ENCODE measurements at places on chromosomes 5 and 9.
A peak's percentile ranks its signal among the peaks of the same experiment; 100 is the strongest.

DNA sequence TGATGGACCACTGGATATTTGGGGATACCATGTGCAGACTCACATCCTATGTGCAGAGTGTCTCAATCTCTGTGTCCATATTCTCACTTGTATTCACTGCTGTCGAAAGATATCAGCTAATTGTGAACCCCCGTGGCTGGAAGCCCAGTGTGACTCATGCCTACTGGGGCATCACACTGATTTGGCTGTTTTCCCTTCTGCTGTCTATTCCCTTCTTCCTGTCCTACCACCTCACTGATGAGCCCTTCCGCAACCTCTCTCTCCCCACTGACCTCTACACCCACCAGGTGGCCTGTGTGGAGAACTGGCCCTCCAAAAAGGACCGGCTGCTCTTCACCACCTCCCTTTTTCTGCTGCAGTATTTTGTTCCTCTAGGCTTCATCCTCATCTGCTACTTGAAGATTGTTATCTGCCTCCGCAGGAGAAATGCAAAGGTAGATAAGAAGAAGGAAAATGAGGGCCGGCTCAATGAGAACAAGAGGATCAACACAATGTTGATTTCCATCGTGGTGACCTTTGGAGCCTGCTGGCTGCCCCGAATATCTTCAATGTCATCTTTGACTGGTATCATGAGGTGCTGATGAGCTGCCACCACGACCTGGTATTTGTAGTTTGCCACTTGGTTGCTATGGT lies 54.5 kb upstream of the HNRNPA0 start:
- no peak for DNase-seq

- no peak for DNase-seq
These were observed 55.1 kb upstream of the CCDC112 start for GRCh38 chr5:115351356-115352195.

- DNase-seq = no peak
These were observed 71.9 kb upstream of the SPDL1 start for GRCh38 chr5:169511708-169512107.

DNA sequence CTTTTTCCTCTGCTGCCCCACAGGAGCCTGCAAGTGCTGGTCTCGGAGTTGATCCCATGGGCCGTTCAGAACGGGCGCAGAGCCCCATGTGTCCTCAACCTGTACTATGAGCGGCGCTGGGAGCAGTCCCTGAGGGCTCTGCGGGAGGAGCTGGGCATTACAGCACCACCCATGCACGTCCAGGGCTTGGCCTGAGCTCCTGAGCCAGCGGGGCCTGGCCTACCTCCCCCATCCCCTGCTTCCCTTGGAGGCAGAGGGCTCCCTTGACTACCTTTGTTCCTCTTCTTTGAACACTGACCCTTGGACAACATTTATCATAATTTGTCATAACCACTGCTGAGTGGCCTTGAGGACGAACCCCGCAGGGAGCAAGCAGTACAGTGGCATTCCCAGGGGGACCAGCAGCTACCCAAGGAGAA lies 6.9 kb upstream of the SLC27A4 start:
- no peak for DNase-seq

DNA sequence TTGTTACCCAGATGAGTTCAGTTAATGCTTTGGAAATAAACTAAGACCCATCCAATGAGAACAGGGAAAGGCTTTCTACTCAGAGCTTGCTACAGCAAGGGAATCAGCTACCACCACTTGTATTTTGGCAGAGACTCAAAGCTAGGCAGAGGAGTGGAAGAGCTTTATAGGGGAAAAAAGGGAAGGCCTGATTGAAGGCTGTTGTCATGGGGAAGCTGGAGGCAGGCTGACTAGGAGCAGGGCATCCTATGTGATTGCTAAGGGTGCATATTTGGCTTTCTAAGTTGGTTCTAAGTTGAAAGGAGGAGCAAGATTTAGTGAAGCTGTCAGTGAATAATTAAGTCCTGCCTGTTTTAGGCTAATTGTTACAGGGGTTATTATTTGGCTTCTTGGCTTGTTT lies 115.5 kb downstream of the PTTG1 start:
- DNase-seq = no peak

GRCh38 chr9:77440057-77440456 lies 208.1 kb downstream of the GNA14 start:
- no peak for DNase-seq

- no peak for DNase-seq
These were observed 74.9 kb downstream of the FBXL7 start for GRCh38 chr5:15574806-15575325.

DNA sequence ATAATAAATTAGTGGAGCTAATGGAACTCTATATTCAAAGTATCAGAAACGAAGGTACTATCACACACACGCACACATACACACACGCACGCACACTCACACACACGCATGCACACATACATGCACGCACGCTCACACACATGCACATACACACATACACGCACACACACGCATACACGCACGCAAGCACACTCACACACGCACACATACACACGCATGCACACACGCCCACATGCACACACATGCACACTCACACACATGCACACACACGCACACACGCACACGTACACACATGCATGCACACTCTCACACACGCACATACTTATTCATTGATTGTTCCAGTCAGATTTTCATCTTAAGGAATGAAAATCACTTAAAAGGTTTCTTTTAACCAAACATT lies 69.8 kb upstream of the ICE1 start:
- DNase-seq = no peak

DNA sequence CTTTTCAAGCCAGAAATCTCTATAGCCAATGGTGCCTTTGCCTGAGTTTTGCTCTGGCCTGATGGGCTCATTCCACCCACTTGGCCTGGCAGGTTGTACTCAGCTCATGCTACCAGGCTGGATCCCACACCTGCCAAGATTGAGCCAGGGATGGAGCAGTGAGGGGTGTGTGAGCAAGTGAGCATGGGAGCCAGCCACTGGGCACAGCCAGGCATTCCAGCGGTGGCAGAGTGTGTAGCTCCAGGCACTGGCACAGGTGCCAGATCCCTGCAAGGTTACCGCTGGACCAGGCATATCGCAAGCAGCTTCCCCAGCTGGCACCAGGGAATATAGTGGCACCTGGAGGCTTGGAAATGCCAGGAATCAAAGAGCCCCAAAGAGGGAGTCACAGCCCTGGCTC lies 2395.6 kb upstream of the C9orf72 start:
- no peak for DNase-seq

DNA sequence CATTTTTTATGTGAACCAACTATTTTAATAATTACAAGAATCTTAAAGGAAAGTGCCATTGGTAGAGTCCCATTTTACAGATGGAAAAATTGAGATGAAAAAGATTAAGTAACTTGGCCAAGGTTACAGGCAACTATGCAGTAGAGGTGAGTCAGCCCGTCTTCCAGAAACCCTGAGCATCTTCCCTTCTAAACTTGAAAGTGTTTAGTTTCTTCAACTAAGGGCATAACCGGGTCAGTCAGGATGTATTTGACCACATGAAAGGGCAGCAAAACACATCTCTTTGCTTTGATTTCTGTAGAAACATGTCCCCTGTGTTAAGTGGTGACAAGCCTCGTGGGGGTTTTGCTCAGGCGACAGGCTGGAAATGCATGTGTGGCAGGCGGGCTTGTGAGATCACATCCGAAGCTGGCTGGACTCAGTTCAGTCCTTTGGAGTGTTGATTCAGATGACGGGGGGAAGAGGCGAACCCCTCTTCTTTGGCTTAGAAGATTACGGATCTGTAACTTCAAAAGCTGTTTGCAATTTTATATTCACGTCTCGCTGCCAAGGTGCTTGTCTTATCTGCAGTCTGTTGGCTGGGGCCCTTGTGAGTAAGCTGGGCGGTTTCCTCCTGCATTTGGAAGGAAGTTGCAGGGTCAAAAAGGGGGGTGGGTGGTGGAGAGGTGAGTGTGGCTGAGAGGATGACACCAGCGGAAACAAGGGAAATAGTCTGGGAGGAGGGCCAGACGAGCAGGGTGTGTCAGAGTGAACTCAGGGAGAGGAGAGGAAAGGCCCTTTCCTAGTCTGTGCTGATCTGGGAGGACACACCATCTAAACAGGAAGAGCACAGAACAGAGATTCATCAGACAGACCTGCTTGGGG lies 78.9 kb upstream of the RPS23 start:
- DNase-seq = peak; percentile 89

DNA sequence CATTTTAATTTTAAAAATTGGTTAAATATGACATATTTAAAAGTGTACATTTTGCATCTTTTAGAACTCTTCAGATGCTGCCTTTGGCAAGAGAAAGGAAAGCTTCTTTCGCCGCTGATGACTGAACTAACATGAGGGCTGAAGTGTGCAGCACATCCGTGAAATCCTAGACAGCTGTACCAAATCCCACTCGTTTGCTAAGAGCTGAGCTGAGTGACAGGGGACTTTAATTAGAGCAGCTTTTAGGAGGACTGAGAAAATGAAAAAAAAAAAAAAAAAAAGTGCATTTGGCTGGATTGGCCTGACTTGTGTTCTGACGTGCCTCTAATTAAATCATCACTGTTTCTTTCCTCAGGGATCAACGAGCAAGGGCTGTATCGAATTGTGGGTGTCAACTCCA lies 271.3 kb downstream of the ARHGAP26 start:
- no peak for DNase-seq

DNA sequence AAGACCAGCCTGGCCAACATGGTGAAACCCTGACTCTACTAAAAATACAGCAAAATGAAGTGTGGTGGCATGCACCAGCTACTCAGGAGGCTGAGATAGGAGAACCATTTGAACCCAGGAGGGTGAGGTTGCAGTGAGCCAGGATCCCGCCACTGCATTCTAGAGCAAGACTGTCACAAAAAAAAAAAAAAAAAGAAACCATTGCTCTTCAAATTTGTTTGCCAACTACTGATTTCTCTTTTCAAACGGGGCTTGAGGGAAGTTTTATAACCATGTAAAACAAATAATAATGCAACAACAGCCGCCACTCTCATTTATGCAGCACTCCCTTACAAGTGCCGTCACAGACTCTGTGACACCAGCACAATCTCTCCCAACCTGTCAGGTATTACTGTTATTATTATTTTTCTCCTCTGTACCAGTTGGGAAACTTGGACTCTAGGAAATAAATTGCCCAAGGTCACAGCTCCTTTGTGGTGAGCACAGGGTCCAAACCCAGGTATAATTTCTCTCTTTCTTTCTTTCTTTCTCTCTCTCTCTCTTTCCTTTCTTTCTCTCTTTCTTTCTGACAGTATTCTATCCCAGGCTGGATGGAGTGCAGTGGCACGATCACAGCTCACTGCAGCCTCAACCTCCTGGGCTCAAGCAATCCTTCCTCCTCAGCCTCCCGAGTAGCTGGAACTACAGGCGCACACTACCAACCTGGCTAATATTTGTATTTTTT lies 25.4 kb downstream of the SERINC5 start:
- DNase-seq = no peak

GRCh38 chr5:175457466-175457865 lies 13.5 kb upstream of the DRD1 start:
- no peak for DNase-seq

GRCh38 chr9:116073826-116074225 lies 79.8 kb upstream of the PAPPA start:
- no peak for DNase-seq

- DNase-seq = no peak
These were observed 171.1 kb upstream of the FSTL4 start for GRCh38 chr5:133783481-133783880.

DNA sequence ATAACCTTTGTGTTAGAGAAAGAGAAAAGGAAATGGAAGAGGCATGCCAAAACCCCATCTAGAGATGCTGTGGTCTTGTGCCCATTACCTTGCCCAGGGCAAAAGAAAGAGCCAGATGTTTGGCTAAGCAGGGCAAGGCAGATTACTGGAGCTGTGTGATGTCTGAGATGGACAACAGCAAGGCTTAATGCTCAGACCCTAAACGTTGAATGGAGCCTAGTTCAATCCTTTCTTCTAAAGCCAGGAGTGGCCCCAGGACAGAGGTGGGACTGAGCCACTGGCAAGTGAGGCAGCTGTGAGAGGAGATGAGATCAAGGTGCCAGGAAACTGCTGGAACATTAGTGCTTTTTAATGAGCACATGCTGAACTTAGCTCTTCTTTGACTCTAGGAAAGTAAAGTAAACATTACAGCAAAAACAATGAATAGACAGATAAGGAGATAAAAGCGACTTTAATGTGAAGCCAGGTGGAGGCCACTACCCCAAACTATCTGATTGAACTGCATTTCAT lies 143.0 kb upstream of the EGFLAM start:
- no peak for DNase-seq

DNA sequence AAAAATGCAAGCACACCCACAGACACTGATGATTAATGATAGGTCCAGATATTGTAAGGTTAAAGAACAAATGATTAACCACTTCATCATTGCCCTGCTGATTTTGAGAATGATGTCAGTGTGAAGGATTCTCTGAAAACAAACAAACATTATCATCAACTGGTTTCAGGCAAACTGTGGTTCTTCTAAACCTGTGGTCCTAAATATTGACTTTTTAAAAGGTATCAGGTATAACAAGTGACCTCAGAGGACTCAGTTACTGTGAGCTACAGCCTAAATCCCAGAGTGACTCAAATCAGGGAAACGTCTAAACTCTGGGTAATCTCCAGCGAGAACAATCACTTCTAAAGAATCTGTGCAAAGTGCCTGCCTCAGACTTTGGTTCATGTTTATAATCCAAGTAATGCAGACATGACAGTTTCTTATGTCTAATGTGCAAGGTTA lies 172.3 kb upstream of the CDH6 start:
- DNase-seq = no peak

- no peak for DNase-seq
These were observed 31.1 kb downstream of the RASA1 start for GRCh38 chr5:87298692-87299362.

GRCh38 chr9:2109069-2109650 lies 94.0 kb downstream of the SMARCA2 start:
- no peak for DNase-seq

GRCh38 chr9:132556714-132557113 lies 25.7 kb upstream of the BARHL1 start:
- DNase-seq = no peak

GRCh38 chr5:92916036-92916435 lies 665.0 kb downstream of the NR2F1-AS1 start:
- no peak for DNase-seq

GRCh38 chr5:152546493-152546892 lies 141.4 kb upstream of the NMUR2 start:
- no peak for DNase-seq

DNA sequence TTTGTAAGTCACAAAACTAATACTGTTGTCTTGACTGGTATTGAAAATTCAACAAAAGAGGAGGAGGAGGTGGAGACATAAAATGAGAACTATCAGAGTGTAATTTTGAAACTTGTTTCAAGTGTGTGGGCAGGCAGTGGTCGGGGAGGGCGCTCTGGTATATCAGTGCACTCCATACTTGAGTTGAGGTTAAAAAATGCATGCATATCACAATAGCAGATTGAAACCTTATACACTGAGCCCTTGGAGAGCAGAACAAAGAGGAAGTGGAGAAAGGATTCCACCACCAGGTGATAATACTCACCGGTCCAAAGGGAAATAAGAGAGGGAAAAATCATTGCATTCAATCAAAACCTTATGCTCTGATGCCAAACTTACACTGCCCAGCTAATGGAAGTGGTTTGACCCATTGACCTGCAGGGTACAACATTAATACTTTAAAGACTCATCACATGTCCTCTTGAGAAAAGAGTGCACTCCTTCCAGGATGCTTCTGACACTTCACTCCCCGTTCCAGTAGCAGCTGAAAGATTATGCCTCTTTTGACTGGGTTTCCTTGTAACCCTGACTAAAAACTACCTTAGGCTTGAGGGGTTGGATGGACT lies 79.5 kb upstream of the FAM169A start:
- DNase-seq = no peak

GRCh38 chr5:142053426-142054151 lies 40.8 kb upstream of the GNPDA1 start:
- no peak for DNase-seq

GRCh38 chr5:170479484-170479883 lies 24.3 kb upstream of the KCNIP1 start:
- DNase-seq = no peak

Data from sigmoid colon (tissue), 7 donors.